ENCODE measurements at places on chromosomes 11 and 22. TPM values are rescaled to one million over a fixed set of nuclear protein-coding genes. Genes with fewer than 3 reads are reported as not detected.
A peak's percentile ranks its signal among the peaks of the same experiment; 100 is the strongest.

DNA sequence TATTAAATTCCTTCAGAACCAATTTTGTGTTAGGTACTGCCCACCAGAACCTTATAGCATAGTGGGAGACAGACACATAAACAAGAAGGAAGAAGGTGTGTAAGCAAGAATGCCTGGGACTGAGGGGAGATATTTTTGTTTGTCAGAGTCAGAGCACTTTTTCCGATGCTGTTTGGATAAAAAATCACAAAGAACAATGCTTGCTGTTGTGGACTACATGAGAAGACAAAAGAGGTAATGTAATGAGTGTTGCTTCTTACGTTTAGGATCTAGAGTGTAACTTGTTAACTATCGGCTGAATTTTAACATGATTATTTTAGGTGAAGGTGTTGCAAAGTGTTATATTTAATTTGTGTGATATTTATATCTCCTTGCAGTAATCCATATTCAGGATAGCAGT, 84.9 kb downstream of the ATM start:
- no peak overlapping the region for H3K4me3 ChIP-seq
- no peaks in the 10 kb centered on the region for H3K27me3 ChIP-seq
- no peak for DNase-seq
- H3K36me3 ChIP-seq = peaks cover 71% of the 10 kb centered on the region

DNA sequence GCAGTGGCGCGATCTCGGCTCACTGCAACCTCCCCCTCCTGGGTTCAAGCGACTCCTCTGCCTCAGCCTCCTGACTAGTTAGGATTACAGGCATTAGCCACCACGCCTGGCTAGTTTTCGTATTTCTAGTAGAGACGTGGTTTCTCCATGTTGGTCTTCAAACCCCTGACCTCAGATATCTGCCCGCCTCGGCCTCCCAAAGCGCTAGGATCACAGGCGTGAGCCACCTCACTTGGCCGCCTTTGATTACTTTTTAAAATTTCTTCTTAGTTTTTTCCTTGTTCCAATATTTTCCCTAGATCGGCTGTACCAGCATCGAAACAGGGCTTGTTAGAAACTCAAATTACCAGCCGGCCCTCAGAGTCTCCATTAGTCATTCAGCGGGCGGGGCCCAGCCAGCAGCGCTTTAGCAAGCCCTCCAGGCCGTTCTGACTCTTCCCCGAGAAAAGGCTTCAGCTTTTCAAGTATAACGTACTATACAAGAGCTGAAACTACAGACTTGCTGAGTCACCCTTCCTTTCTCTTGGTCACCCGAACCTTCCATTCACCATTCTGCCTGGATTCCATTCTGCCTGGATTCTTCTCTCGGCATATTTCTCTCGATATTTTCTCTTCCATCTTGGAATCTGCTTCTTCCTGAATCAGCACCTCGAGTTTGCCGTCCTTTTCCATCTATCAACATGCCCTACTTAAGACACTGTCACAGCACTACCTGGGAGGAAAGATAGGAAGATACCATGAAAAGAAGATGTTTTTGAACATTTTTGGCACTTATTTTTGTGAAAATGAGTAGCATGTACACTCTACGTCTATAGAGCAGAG, 6.7 kb upstream of the CAPRIN1 start:
- no peaks in the 10 kb centered on the region for H3K4me1 ChIP-seq
- DNase-seq = peak; percentile 6
- no peak overlapping the region for H3K27ac ChIP-seq

DNA sequence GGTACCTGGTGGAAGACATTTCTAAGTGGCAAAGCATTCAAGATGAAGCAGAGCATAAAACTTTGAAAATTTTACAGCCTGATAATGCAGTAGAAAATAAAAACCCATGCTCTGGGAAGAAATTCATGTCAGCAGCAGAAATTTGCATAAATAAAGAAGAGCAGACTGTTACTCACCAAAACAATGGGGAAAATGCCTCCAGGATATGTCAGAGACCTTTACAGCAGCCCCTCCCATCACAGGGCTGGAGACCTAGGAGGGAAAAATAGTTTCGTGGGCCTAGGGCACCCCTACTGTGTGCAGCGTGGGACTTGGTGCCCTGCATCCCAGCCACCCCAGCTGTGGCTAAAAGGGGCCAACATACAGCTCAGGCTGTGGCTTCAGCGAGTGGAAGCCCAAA, 5.4 kb upstream of the DKK3 start:
- H3K27me3 ChIP-seq = no peaks in the 10 kb centered on the region
- no peak overlapping the region for H3K27ac ChIP-seq
- no peak for DNase-seq
- no peaks in the 10 kb centered on the region for H3K36me3 ChIP-seq
- no peak overlapping the region for H3K4me3 ChIP-seq

- H3K4me3 ChIP-seq = no peak overlapping the region
- no peak for DNase-seq
- H3K27me3 ChIP-seq = peaks cover 6% of the 10 kb centered on the region
- no peaks in the 10 kb centered on the region for H3K36me3 ChIP-seq
- H3K27ac ChIP-seq = no peak overlapping the region
- H3K4me1 ChIP-seq = peaks cover 12% of the 10 kb centered on the region
These were observed 30.6 kb downstream of the KIRREL3 start for GRCh38 chr11:126969865-126970479.

- H3K36me3 ChIP-seq = no peaks in the 10 kb centered on the region
- no peaks in the 10 kb centered on the region for H3K4me1 ChIP-seq
- DNase-seq = no peak
- no peaks in the 10 kb centered on the region for H3K27me3 ChIP-seq
- no peak within 1 kb of the TSS for H3K4me3 ChIP-seq
- H3K27ac ChIP-seq = no peak within 1 kb of the TSS
These were observed at the start of gene OR5B17 for GRCh38 chr11:58358969-58359368. OR5B17 (minus strand) TSS chr11:58359069; CDS start chr11:58359069, 0 bp downstream.

- H3K27ac ChIP-seq = no peak overlapping the region
- DNase-seq = no peak
- H3K4me3 ChIP-seq = no peak overlapping the region
- no peaks in the 10 kb centered on the region for H3K36me3 ChIP-seq
- peaks cover 18% of the 10 kb centered on the region for H3K4me1 ChIP-seq
These were observed 73.1 kb upstream of the CTSC start for GRCh38 chr11:88410656-88411055.

DNA sequence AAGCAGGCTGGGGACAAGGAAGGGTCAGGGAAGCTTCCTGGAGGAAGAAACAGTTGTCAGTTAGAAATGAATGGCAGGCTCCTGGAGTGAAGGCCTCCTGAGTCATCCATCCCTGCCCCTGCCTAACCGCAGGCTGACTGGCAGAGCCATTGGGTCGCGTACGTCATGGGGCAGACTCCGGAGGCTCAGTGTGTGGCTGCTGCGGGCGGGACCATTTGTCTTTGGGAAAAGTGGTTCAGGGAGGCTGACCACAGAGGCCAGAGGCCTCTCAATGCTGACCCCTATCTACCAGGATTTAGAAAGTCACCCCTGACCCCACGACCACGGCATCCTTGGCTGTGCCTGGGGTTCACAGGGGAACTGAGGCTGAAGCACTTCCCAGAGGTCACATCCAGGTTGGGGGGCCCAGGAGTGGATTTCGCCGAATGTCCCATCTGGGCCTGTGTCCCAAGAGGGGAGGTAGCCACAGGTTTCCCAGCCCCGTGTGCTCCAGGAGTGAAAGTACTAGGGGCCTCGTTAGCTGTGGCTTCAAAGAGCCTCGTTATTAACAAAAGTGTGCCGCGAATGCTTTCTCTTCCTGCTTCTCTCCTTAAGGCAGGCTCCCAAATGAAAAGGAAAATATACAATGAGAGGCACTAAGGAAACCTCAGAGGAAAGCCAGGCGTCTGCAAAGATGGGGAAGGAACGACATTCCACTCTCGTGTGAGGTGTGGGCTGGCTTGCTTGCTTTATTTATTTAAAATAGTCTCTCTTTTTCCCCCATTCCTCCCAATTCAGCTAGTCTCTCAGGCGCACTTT, 58.9 kb downstream of the FLRT1 start:
- H3K27me3 ChIP-seq = no peaks in the 10 kb centered on the region
- H3K4me1 ChIP-seq = peaks cover 60% of the 10 kb centered on the region
- H3K27ac ChIP-seq = peak overlapping the region; percentile 86

DNA sequence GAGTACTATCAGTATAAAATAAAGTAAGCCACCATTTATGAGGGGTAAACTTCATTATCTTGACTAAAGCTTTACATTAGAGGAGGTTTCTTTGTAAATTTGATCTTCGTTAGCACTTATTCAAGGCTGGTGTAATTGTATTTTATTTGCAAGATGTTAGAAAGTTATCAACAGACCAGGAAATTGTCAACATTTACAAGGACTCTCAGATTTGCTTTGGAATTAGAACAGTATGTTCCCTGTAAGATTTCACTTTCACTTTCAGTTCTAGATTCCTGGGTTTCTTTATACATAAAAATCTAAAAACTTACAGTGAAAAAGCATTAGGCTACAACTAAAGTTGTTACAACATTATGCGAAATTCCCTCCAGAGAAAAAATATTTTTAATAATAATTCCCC, 4.6 kb upstream of the BIRC3 start:
- H3K36me3 ChIP-seq = no peaks in the 10 kb centered on the region
- H3K4me1 ChIP-seq = peaks cover 22% of the 10 kb centered on the region
- H3K27ac ChIP-seq = peak overlapping the region; percentile 83
- H3K4me3 ChIP-seq = no peak overlapping the region
- no peaks in the 10 kb centered on the region for H3K27me3 ChIP-seq
- no peak for DNase-seq

GRCh38 chr11:85735876-85736460, 50.0 kb upstream of the CCDC89 start:
- H3K4me3 ChIP-seq = no peak overlapping the region
- no peak overlapping the region for H3K27ac ChIP-seq
- H3K4me1 ChIP-seq = no peaks in the 10 kb centered on the region

DNA sequence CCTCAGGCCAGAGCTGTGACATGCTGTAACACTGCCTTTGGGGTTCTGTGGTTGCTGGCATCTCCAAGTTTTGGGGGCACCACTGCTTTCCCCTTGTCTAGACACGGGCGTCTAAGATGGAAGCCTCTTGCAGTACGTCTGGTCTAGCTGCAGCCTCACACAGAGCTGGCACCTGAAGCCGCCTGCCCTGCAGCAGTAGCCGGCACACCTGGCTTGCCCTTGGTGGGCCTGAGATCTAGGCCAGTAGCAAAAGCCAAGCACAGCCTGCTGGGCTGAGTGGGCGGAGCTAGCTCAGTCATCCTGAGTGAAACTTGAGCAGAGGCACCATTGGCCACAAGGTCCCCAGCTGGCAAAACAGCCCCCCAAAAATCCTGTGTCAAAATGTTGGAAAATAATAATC, 154.2 kb downstream of the DLG2 start:
- H3K36me3 ChIP-seq = no peaks in the 10 kb centered on the region
- no peak overlapping the region for H3K27ac ChIP-seq
- no peaks in the 10 kb centered on the region for H3K27me3 ChIP-seq

- DNase-seq = no peak
- no peak overlapping the region for H3K4me3 ChIP-seq
- H3K4me1 ChIP-seq = peaks cover 5% of the 10 kb centered on the region
- H3K36me3 ChIP-seq = no peaks in the 10 kb centered on the region
- H3K27ac ChIP-seq = no peak overlapping the region
- H3K27me3 ChIP-seq = no peaks in the 10 kb centered on the region
These were observed 70.0 kb downstream of the NARS2 start for GRCh38 chr11:78504708-78505107.

GRCh38 chr22:32990187-32990586, 68.0 kb downstream of the SYN3 start:
- no peak for DNase-seq
- H3K4me3 ChIP-seq = no peak overlapping the region
- H3K27me3 ChIP-seq = no peaks in the 10 kb centered on the region
- no peaks in the 10 kb centered on the region for H3K36me3 ChIP-seq
- H3K27ac ChIP-seq = no peak overlapping the region

The UBQLNL gene
- total RNA-seq = 2.0 TPM

The PNPLA5 gene
- not detected for total RNA-seq

The CDKN1C gene
- 263 TPM for total RNA-seq

The MOV10L1 gene
- total RNA-seq = 2.7 TPM

The BCO2 gene
- 5.1 TPM for total RNA-seq

The MS4A10 gene
- total RNA-seq = not detected

The UEVLD gene
- 16.8 TPM for total RNA-seq

The SLC35E4 gene
- 7.1 TPM for total RNA-seq

The CELSR1 gene
- 5.9 TPM for total RNA-seq
